Tongue (tissue), 3 donors: ENCODE measurements at places on chromosomes 13 and 19.

DNA sequence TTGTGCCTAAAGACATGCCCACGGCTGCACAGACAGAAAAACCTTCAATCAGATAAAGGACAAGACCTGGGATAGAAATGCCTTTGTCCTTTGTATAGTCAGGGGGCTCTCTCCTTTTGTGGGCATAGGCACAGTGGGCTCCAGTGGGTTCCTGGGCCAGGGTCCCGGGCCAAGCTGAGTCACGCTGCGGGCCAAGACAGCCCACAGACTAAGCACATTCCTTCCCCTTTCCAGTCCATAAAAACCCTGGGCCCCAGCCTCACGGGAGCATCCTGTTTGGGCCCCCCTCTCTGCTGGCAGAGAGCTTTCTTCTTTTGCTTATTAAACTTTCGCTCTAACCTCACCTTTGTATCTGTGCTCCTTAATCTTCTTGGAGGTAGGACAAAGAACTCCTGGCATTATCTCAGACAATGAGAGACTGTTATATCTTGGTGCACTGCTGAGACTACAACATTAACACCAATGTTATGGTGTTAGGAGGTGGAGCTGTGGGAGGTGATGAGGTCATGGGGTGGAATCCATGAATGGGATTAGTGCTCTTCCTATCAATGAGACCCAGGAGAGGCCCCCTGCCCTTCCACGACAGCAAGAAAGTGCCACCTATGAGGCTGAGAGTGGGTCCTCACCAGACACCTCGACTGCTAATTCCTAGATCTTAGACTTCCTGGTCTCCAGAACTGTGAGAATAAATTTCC is 20.8 kb upstream of the FBXL3 start:
- no peak for DNase-seq

GRCh38 chr13:46134961-46135522 is 30.2 kb upstream of the CPB2 start:
- DNase-seq = peak; percentile 61

- no peak for DNase-seq
Observed at GRCh38 chr19:6729573-6730152, 7.7 kb downstream of the GPR108 start.

DNA sequence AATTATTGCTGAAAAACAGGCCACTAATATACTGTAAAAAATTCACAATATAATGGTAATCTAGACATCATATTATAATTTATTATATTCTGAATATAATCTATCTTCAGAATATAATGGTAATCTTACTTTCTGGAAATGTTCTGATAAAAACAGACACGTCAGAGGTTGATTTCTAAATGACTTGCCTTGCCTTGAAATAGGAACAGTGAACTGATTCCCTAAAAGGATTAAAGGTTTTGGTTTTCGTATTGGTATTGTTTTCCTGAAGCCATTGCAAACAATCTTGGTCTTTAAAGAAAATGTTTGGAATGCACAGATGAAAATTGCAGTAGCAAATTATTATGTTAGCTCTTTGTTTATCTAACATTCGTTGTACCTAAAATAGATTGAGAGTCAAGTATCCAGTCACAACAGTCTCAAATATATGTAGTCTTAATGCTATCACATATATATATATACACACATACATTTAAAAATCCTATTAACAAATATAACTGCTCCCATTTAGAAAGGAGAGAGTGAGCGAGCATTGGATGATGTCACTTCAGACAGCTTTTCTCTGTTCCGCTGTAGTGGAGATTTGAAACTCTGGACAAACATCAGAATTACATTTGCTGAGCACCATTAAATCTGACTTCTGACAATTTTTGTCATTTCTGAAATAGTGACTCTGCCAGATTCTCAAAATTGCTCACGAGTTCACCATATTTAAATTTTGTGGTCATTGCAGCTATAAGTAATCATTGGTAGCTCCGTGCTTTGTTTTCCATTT is 1.7 kb downstream of the ITM2B start:
- peak; percentile 66 for DNase-seq

DNA sequence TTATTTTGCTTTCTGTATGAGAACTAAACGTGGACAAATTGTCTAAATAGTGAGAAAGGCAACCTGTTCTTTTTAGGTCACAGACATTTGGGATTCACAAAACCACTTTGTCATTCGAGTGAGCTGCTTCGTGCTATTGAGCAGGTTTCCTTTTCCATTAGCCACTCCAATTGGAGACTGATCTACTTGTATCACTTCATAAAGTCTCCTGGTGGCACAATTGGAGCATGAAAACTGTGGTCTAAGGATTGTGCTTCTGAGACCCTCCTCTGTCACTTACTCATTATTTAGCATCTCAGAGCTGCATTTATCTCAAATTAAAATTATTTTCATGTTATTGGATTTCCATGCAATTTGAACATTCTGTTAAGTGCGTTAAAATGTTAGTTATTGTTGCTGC is 397.7 kb downstream of the TDRD3 start:
- no peak for DNase-seq

GRCh38 chr13:113635709-113636108 is 22.3 kb downstream of the ATP4B start:
- no peak for DNase-seq
